ENCODE measurements at places on chromosomes 2 and 18.

- no peak for DNase-seq
Measured at GRCh38 chr2:72923833-72924352, 6.6 kb downstream of the EMX1 start.

- no peak for DNase-seq
Measured at GRCh38 chr2:230668184-230668938, 44.3 kb upstream of the CAB39 start.

GRCh38 chr2:221518201-221518934 is 53.7 kb downstream of the EPHA4 start:
- no peak for DNase-seq

DNA sequence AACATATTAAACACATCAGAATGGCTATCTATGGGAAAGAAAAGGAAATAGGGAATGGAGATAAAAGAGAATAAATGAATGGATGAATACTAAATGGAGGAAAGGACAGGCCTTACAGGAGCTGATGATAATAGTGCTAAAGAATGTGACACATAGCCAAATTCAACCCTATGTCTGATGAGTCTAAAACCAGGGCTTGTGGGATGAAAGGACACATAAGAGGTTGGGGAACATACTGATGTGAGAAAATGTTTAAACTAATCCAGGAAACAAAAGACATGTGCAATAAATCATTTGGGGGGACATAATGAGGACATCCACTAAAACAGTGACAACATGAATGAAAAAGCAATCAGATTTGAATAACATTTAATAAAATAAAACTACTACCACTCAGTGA is 120.0 kb downstream of the DYM start:
- no peak for DNase-seq

GRCh38 chr18:56662902-56663301 is 11.7 kb downstream of the WDR7 start:
- DNase-seq = no peak

DNA sequence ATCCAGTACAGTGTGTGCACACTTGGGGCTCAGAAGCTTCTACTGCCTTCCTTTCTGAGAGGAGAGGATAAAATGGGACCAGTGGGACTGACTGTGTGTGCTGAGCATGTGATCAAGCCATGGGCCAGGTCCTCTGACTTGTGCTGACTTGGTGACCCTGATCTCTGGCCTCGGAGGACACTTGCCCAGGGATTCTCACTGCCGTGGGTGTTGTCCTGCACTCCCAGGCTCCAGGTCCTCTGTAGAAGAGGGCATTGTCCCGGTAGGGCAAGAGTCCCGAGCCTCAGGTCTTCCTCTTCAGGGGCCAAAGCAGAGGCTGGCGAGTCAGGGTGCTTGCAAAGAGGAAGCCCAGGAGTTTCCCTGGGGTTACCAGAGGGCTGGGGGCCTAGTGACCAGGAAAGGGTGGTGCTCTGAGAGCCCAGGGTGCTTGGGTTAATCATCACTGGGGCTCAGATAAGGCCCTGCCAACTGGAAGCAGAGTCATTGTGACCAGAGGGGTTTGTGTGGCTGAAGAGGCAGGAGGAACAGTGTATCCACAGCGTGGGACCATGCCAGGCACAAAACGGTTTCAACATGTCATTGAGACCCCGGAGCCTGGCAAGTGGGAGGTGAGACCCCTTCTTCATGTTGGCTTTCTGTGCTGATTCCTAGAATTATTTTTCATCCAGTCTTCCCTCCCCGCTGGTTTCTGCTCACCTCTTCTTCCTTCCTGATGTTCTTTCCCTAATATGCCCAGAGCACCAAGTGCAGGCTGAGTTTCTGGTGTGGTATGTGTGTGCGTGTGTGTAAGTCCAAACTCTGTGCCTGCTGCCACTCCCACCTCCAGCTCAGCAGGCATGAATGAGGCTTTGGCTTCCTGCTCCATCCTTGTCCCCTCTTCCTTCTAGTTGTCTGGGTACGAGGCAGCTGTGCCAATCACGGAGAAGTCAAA is at the start of gene GCKR:
Gene GCKR (plus strand): TSS at position 483 of the 931 bp plus-strand sequence. CDS start 66 bp downstream, at position 549.
- no peak for DNase-seq

DNA sequence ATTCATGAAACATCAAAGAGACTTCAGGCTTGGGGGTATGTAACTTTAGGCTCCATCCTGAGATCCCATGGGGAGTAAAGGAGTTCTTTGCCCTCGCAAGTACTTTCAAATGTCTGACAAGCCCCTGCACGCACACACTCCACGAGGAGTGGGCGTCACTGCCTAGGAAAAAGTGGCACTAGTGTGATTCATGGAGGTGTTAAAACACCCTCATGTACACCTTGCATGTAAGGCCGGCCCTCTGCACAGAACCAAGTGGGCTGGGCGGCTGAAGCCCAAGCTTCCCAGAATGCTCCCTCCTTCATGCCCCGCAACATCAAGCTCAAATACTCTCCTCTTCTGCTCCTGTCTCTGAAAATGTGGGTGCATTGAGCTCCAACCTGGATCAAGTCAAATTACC is 7.8 kb downstream of the HS1BP3 start:
- DNase-seq = no peak

DNA sequence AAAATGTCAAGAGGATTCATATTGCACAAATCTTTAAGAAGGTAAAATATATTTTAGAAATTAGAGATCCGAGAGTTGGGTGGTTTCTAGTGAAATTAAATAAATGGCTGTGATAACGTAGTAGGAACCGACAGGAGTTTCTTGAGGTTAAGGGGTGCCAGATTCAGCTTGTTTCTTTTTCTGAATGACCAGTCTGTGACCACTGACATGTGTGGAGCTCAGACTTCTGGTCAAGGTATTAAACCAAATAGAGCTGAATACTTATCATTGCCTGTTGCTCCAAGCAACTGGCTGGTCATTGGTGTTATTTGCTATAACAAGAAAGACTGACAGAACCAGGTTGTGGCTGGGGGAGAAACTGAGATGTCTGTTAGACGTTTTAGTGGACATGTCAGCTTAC is 408.2 kb upstream of the HS6ST1 start:
- no peak for DNase-seq

DNA sequence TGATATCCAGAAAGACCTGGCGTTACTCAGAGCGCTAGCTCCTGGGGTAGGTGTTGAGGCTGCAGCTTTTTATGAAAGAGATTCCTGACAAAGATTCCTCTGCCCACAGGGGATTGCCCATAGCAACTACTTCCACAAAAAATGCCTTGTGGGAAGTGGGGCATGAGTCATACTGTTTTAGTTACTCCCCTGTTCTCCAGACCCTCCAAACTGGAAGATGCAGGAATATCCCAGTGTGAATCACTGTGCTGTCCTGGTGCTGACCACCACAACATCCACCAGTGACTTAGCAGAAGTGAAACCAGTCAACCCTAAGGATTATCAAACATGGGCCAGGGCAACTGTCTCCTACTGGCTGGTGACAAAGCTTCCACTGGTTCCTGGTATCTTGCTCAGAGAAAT is 61.8 kb downstream of the CDH2 start:
- peak; percentile 47 for DNase-seq

DNA sequence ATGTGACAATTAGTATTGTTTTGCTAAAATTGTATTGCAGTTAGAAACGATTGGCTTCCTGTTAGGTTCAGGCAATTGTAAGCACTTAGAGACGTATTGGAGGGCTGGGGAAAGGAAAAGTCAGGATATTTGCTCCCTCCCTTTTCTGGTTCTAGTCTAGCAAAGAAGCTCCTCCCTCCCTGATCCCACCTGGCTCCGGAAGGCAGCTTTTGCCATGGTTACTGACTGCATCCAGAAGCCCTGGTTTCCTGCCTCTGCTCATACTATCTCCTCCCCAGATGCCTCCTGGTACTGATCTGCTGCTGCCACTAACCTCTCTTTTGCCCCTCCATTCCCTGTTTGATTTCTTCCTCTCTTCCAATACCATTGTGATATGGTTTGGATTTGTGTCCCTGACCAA is 275.9 kb downstream of the MREG start:
- no peak for DNase-seq

DNA sequence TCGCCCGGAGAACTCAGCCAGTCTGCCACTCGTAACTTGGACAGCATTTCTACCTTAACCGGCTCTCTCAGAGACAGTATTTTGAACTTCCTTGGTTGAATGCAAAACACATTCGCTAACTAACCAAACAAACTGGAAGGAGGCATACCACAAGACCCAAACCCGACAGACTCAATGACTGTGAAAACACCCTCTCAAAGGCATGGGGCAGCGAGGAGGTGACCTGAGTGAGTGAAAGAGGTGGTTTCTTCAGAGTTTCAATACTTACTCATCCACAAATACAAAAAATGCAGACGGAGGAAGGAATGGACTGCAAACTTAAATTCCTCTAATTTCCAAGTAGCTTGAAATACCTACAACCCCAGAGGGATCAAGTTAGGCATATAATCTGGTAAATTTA is 132.9 kb downstream of the GAREM1 start:
- no peak for DNase-seq

DNA sequence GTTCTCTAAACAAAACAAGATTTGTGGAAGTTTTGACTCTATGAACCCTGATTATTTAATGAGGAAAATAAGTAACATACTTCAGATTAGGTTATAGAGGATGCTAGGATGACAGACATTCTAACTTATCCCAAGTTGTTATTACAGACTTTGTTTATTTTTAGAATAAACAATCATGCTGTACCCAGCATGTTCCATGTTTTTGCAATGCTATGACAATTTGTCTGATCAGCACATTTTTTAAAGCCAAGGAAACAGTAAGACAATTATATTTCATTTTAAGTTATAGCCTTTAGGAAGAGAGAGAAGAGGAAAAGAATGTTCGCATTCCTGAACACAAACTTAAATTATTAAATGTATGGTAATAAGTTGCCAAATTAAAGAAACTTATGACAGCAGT is 119.8 kb downstream of the KYNU start:
- peak; percentile 43 for DNase-seq

- DNase-seq = no peak
Measured at GRCh38 chr18:57023275-57023882, 123.5 kb upstream of the BOD1L2 start.

GRCh38 chr2:186347472-186347871 is 138.6 kb upstream of the ZC3H15 start:
- DNase-seq = no peak

GRCh38 chr18:22709288-22710060 is 223.7 kb upstream of the RBBP8 start:
- no peak for DNase-seq

DNA sequence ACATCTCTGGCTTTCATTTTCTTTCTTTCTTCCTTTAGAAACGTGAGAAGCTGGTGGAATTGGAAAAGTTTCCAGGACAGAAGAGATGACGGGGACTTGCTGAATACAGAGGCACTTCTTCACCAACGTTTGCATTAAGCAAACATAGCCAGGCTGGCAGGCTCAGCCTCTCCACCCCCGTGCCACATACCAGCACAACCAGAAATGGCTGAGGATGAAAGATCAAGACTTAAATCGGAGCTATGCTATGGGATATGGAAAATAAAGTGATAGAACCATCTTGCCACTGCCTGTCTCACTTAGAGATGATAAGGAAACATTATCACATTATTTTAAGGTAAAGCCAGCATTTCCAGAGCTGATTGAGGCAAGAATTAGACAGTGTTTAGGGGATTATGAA is 483.3 kb downstream of the BCL11A start:
- DNase-seq = no peak

GRCh38 chr2:111162718-111163331 is 42.1 kb downstream of the BCL2L11 start:
- no peak for DNase-seq

GRCh38 chr2:84957771-84958134 is 13.2 kb upstream of the KCMF1 start:
- no peak for DNase-seq

GRCh38 chr2:129460299-129461198 is 518.9 kb upstream of the RAB6C start:
- no peak for DNase-seq

- DNase-seq = no peak
Measured at GRCh38 chr2:20352230-20352578, 1.6 kb upstream of the PUM2 start.

DNA sequence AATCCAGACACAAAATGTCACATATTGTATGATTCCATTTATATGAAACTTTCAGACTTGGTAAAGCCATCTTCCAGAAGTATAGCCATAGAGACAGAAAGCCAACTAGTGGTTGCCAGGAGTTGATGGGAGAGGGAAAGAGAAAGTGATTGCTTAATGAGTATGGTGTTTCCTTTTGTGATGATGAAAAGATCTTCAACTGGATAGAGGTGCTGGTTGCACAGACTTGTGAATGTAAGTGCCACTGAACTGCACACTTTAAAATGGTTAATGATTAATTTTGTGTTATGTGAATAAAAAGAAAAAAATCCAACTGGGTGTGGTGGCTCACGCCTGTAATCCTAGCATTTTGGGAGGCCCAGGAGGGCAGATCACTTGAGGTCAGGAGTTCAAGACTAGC is 135.3 kb upstream of the SLC1A4 start:
- DNase-seq = no peak

- no peak for DNase-seq
Measured at GRCh38 chr2:183001948-183002347, 36.3 kb downstream of the NCKAP1 start.

- DNase-seq = no peak
Measured at GRCh38 chr2:21041462-21041861, 2.4 kb downstream of the APOB start.

GRCh38 chr2:171824086-171824485 is 70.0 kb downstream of the SLC25A12 start:
- no peak for DNase-seq

GRCh38 chr2:225598426-225598825 is 198.9 kb downstream of the NYAP2 start:
- no peak for DNase-seq

GRCh38 chr2:160647967-160648685 is 154.5 kb upstream of the RBMS1 start:
- no peak for DNase-seq

DNA sequence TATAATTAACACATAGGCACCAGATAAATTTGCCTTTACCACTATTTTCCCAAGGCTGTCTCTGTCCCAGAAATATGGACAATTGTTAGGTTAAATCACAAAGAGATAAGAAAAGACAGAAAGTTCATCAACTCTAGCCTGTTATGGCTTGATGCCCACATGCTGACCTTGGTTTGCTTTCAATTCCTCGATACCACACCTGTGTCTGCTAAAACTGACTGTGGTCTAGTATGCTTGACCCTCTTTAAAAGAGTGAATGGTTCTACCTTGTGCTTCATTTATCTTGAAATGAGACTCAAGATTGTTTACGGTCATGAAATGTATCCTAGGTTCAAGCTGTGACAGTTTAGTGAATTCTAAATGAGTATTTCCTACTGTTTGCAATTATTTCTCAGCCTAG is 909.0 kb upstream of the LRRTM1 start:
- no peak for DNase-seq

DNA sequence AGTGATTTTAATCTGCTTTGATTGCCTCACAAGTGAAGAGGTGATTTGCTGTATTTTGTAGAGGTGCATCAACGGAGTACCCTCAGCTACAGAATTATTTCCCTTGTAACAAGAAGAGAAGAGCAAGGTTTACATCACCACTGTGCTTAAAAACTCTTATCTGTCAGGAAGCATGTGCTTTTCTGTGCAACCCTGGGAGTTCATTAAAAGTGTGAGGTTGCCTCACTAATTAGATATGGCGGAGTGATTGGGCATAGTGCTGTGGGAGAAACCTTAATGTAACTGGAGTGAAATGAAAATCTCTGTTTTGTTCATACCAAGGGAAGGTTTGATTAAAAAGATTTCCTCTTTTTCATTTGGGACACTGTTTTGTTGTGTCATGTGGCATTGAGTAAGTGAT is 544.7 kb downstream of the PARD3B start:
- no peak for DNase-seq
